Placental epithelial cell (primary cell): ENCODE measurements at places on chromosomes 7 and 10. TPM values are rescaled to one million over a fixed set of nuclear protein-coding genes. Genes with fewer than 3 reads are reported as not detected.

Gene STK31
- total RNA-seq = 0.11 and 0.39 TPM in 2 replicates

Gene POLR1F
- total RNA-seq = 4.7 and 6.7 TPM in 2 replicates

Gene ITIH5
- total RNA-seq = 4.2 and 18.8 TPM in 2 replicates

Gene DGKI
- 4.3 and 5.2 TPM in 2 replicates for total RNA-seq

Gene UPK3B
- total RNA-seq = 23.4 and 47.5 TPM in 2 replicates

Gene SHH
- total RNA-seq = not detected in 2 replicates

Gene SPAM1
- total RNA-seq = not detected in 2 replicates
